ENCODE measurements at places on chromosomes 5 and 9. TPM values are rescaled to one million over a fixed set of nuclear protein-coding genes. Genes with fewer than 3 reads are reported as not detected.

- peaks cover 3% of the 10 kb centered on the region for H3K4me1 ChIP-seq
- DNase-seq = no peak
- H3K4me3 ChIP-seq = no peak overlapping the region
- H3K36me3 ChIP-seq = no peaks in the 10 kb centered on the region
- H3K27me3 ChIP-seq = no peaks in the 10 kb centered on the region
Observed at GRCh38 chr9:36276781-36277181, 18.5 kb upstream of the GNE start.

GRCh38 chr9:73230251-73230650, 78.6 kb downstream of the ANXA1 start:
- H3K4me1 ChIP-seq = peaks cover 4% of the 10 kb centered on the region
- no peak overlapping the region for H3K4me3 ChIP-seq
- peaks cover 17% of the 10 kb centered on the region for H3K27me3 ChIP-seq
- no peak for DNase-seq

DNA sequence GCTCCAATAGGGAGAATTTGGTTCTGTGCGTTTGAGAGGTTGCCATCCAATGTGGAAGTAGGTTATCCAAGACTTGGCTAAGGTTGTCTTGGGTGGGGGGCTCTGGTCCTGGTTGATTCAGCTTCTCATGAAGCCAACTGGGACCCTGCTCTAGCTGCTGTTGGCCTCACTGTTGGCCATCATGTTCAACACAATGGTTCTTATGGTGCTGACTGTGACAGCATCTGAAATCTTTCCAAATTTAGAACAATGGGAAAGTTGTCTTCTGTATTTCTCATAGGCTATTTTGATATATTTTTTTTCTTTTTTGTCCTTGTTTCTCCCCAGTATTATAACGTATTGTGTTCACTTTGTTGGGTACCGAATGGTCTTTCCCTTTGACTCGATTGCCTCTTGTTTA, 71.9 kb downstream of the GDNF start:
- no peak for DNase-seq
- H3K4me1 ChIP-seq = no peaks in the 10 kb centered on the region
- no peaks in the 10 kb centered on the region for H3K36me3 ChIP-seq
- H3K4me3 ChIP-seq = no peak overlapping the region

DNA sequence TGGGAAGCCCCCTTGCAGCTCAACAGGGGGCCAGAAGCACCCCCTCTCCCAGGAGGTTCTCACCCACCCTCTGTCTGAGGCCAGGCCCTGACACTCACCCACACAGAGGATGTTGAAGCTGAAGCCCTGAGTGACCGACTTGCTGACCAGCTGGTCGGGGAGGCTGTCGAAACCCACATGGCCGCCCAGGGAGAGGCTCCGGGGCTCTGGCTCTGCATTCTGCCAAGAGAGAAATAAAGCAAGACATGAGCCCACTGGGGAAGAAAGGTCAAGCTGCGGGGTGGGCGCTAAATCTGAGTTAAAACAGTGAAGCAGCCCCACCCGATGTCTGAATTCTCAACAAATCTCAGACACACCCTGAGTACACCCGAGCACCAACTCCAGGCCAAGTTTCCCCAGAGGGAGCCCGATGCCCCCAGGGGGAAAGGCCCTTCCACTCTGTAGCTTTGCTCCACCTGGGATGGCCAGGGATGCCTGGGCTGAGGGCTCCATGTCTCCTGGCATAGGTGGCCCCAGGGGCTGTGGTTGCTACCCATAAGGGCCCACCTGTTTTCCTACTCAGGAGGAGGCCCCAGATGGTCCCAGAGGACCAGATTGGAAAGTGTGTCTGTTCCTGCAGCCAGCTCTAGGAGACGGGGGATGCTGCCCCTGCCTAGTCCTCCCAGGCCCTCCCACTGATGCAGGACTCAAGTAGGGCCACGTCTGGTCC, 11.6 kb downstream of the SEPTIN8 start:
- no peak overlapping the region for H3K27ac ChIP-seq
- H3K4me1 ChIP-seq = no peaks in the 10 kb centered on the region
- no peak for DNase-seq
- peaks cover 2% of the 10 kb centered on the region for H3K36me3 ChIP-seq

DNA sequence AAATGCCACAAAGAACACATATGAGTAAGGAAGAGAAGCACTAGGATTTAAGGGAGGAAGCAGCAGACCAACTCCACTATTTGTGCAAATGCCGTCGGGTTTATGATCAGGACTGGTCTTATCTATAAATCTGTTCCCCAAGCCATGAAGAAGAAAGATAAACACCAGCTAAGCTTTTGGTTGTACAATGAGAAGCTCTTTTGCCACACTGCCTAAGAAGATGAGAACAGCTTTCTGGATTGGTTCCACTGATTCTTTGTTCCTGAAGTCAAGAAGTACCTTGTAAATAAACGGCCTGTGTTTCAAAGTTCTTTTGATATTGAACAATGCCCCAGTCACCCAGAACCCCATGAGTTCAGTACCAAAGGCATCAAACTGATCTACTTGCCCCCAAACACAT, 93.9 kb downstream of the RFX3 start:
- H3K36me3 ChIP-seq = peaks cover 24% of the 10 kb centered on the region
- no peaks in the 10 kb centered on the region for H3K4me1 ChIP-seq
- DNase-seq = no peak
- no peaks in the 10 kb centered on the region for H3K27me3 ChIP-seq
- no peak overlapping the region for H3K4me3 ChIP-seq

SYK gene
- 0.64 TPM for total RNA-seq

SLC6A7 gene
- total RNA-seq = not detected

Data from activated CD4-positive, alpha-beta T cell treated with anti-CD3 and anti-CD28 coated beads for 36 hours (primary cell).